Tibial nerve (tissue), 4 donors: ENCODE measurements at places on chromosomes 5 and 9. TPM values are rescaled to one million over a fixed set of nuclear protein-coding genes. Genes with fewer than 3 reads are reported as not detected.

- peaks cover 5% of the 10 kb centered on the region for H3K4me1 ChIP-seq
- no peaks in the 10 kb centered on the region for H3K36me3 ChIP-seq
Measured at GRCh38 chr5:143569213-143569701, 165.8 kb upstream of the NR3C1 start.

PRRC1 gene
- total RNA-seq, result 72.2 TPM

GRCh38 chr5:93642526-93642925, 59.5 kb downstream of the NR2F1 start:
- no peaks in the 10 kb centered on the region for H3K27me3 ChIP-seq
- H3K27ac ChIP-seq, result no peak overlapping the region
- no peaks in the 10 kb centered on the region for H3K4me1 ChIP-seq
- DNase-seq, result no peak

SHISAL2B gene
- total RNA-seq, result not detected

ZMYND19 gene
- 13.8 TPM for total RNA-seq

- H3K36me3 ChIP-seq, result no peaks in the 10 kb centered on the region
- no peaks in the 10 kb centered on the region for H3K27me3 ChIP-seq
- H3K4me1 ChIP-seq, result no peaks in the 10 kb centered on the region
- no peak for DNase-seq
Measured at GRCh38 chr5:59479086-59479485, 414.4 kb downstream of the PDE4D start.

GRCh38 chr9:20996809-20997208, 34.6 kb downstream of the HACD4 start:
- no peaks in the 10 kb centered on the region for H3K27me3 ChIP-seq
- H3K27ac ChIP-seq, result no peak overlapping the region
- no peak for DNase-seq
- no peaks in the 10 kb centered on the region for H3K4me1 ChIP-seq
- peaks cover 48% of the 10 kb centered on the region for H3K36me3 ChIP-seq
- H3K4me3 ChIP-seq, result no peak overlapping the region

PPP3R2 gene
- not detected for total RNA-seq

- H3K4me1 ChIP-seq, result peaks cover 14% of the 10 kb centered on the region
- peaks cover 99% of the 10 kb centered on the region for H3K27me3 ChIP-seq
- no peak overlapping the region for H3K27ac ChIP-seq
- no peak for DNase-seq
- H3K4me3 ChIP-seq, result peak overlapping the region; percentile 7
- no peaks in the 10 kb centered on the region for H3K36me3 ChIP-seq
Measured at GRCh38 chr5:55222985-55223811, 3.9 kb downstream of the MCIDAS start.

DNA sequence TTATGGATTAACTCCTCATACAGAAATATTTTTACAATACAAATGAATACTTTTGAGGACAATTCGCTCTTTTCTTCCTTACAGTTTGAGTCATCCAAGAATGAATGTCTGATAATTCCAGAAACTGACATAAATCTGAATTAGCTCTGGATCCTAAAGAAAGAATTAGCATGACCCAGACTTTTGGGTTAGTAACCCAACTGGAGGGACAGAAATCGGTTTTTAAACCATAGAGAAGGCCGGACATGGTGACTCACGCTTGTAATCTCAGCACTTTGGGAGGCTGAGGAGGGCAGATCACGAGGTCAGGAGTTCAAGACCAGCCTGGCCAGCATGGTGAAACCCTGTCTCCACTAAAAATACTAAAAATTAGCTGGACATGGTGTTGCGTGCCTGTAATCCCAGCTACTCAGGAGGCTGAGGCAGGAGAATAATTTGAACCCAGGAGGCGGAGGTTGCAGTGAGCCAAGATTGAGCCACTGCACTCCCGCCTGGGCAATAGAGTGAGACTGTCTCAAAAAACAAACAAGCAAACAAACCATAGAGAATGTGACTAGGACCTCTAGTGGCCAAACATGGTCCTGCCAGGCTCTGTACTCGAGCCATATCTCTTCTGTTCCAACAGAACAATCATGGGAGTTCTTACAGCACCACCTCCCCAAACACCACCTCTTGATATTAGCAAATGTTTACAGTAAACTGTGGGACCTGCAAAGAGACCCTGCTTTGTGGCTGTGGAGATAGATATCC, 44.8 kb downstream of the LURAP1L start:
- peak overlapping the region; percentile 71 for H3K27ac ChIP-seq
- H3K36me3 ChIP-seq, result no peaks in the 10 kb centered on the region
- H3K4me3 ChIP-seq, result no peak overlapping the region
- peak; percentile 8 for DNase-seq

DNA sequence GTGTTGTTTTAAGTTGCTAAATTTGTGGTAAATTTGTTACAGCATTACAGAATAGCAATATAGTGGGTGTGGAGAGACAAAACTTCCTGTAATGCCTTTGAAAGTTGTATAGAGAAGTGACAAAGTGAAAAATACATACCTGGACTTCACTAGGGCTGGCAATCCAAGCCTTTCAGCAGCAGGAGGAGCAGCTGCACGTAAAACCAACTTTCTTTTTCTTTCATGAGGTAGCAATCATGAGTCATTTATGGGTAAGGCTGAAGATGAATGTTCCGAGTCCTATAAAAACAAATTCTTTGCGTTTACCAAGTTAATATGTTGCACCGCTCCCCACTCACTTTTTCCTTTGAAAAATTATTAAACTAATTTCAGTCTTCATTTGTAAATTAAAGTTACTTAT, 1138.2 kb downstream of the TAF11L14 start:
- DNase-seq, result no peak
- H3K4me1 ChIP-seq, result no peaks in the 10 kb centered on the region
- no peaks in the 10 kb centered on the region for H3K27me3 ChIP-seq
- no peak overlapping the region for H3K4me3 ChIP-seq
- H3K27ac ChIP-seq, result no peak overlapping the region

DNA sequence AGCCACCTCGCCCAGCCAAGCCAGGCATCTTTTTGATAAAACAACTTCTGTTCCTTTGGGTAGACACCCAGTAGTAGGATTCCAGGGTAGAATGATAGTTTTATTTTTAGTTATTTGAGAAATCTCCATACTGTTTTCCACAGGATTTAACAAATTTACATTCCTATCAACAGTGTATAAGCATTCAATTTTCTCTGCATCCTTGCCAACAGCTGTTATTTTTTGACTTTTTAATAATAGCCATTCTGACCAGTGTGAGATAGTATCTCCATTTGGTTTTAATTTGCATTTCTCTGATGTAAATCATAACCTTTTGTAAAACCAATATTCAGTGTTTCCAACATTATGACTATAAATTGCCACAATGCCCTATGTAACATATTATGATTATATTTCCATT, 28.2 kb upstream of the CCNB1 start:
- H3K27ac ChIP-seq, result no peak overlapping the region
- H3K4me3 ChIP-seq, result no peak overlapping the region
- no peak for DNase-seq
- H3K27me3 ChIP-seq, result no peaks in the 10 kb centered on the region
- no peaks in the 10 kb centered on the region for H3K4me1 ChIP-seq

DNA sequence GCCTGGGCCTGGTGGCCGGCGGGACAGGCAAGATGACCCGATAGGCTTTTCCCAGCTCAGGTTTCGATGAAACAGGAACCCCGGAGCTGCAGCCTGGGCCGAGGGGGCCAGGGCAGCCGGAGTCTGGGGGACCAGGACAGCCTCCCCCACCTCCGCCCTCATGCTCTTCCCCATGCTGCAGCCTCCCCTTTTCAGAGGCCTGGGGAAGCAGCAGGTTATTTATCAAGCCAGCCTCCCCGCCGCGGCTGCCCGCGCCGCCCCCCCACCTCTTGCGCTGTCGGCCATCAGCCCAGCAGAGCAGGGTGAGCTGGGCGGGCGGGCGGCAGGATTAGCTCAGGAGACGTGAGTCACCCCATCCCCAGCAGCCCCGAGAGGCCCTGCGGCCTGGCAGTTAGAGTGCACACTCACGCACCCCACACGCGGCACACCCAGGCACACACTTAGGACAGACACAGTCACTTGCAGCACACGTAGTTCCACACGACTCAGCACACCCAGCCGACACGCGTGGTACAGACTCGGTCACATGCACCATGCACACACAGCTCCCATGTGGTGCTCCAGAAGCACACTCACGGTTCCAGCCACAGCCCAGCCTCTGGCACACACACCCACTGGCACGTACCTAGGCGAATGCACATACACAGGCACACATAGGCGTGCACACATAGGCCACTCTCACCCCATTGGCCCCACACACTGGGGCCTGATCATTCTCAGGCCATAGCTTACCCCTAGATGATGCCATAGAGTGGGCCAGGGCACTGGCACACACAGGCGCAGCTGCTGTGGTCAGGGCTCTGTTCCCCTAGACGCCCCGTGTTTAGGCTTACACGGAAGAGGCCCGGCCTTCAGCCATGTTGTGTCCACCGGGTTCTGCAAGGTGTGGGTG, 13.0 kb downstream of the CXXC5 start:
- peak overlapping the region; percentile 91 for H3K27ac ChIP-seq
- H3K36me3 ChIP-seq, result no peaks in the 10 kb centered on the region
- peaks cover 96% of the 10 kb centered on the region for H3K4me1 ChIP-seq
- DNase-seq, result peak; percentile 75

- H3K36me3 ChIP-seq, result no peaks in the 10 kb centered on the region
- no peaks in the 10 kb centered on the region for H3K27me3 ChIP-seq
- H3K4me3 ChIP-seq, result no peak overlapping the region
Measured at GRCh38 chr5:133118741-133119140, 66.9 kb downstream of the HSPA4 start.

ARID3C gene
- total RNA-seq, result 0.66 TPM

IFNA2 gene
- not detected for total RNA-seq

CAVIN4 gene
- not detected for total RNA-seq

DDX4 gene
- 0.21 TPM for total RNA-seq

NEUROG1 gene
- total RNA-seq, result not detected
